Activated gamma-delta T cell treated with anti-CD3 and anti-CD28 coated beads, Interleukin-2, amount 50 U/mL, for 16 hours (primary cell): ENCODE measurements at places on chromosomes 6 and 20.

DNA sequence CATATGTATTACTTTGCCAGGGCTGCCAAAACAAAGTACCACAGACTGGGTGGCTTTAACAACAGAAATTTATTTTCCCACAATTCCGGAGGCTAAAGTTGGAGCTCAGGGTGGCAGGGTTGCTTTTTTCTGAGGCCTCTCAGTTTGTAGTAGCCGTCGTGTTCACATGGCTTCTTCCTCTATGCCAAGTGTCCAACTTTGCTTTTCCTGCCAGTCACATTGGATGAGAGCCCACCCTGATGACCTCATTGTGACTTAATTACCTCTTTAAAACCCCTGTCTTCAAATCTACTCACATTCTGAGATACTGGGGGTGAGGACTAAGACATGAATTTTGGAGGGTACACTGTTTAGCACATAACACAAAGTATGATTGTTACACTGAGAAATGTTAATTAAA lies 9.9 kb upstream of the ECT2L start:
- DNase-seq = no peak

DNA sequence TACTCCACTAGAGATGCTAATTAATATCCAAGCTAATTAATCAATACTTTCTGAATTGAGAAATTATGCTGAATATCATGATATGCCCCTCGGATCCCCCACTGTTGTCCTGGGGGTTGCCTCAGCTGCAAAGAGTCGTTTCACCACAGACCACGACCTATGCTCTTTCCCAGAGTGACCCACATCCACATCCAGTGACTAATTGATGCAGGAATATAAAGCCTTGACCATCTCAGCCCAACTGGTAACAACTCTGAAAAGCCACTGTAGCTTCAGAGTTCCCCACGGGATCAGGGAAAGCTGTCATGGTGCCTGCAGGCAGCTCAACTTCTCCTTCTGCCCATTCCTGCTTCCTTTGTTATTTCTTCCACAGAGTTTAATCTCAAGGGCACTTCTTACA lies 116.9 kb downstream of the RWDD2A start:
- DNase-seq = no peak

DNA sequence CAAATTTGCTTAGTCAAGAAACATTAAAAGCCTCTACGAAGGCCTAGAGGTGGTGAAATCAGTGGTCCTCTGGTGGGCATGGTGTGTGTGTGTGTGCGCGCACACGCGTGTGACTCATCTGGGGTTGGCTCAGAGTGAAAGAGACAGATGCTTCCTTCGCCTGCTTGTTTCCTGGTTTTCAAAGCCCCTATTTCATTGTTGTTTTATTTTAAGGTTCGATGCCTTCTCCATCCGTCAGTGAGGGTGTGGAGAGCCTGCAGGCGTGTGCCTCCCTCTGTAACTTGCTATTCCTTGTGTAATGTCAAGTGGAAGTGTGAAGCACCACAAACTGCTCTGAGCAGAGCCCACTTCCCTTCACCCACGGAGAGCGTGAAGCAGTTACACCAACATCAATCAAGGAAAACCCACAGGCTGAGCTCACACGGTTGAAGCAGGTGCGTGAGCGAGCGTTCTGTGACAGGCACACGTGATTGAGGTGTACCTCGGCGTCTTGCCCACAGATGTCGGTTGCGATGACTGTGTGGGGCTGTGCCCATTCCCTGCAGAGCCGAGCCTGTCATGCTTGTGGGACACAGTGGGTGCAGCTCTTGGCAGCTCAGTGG lies 233.9 kb downstream of the PRL start:
- peak; percentile 29 for DNase-seq

GRCh38 chr6:10369896-10370295 lies 45.0 kb downstream of the TFAP2A start:
- no peak for DNase-seq

DNA sequence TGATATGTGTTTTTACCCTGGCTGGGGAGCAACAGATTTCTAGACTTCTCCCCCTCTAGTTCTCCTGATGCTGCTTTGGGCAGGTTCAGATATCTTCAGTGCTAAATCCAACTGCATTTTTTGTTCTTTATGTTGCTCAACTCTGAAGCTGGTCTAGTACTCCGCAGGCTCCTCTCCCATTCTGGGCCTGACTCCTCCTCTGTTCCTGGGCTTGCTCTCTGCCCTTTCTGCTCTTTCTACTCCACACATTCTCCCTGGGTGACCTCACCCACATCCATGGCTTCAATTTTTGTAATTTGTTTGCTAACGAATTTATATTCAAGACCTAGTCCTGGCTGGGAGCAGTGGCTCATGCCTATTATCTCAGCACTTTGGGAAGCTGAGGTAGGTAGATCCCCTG lies 6.4 kb downstream of the FYN start:
- DNase-seq = no peak

DNA sequence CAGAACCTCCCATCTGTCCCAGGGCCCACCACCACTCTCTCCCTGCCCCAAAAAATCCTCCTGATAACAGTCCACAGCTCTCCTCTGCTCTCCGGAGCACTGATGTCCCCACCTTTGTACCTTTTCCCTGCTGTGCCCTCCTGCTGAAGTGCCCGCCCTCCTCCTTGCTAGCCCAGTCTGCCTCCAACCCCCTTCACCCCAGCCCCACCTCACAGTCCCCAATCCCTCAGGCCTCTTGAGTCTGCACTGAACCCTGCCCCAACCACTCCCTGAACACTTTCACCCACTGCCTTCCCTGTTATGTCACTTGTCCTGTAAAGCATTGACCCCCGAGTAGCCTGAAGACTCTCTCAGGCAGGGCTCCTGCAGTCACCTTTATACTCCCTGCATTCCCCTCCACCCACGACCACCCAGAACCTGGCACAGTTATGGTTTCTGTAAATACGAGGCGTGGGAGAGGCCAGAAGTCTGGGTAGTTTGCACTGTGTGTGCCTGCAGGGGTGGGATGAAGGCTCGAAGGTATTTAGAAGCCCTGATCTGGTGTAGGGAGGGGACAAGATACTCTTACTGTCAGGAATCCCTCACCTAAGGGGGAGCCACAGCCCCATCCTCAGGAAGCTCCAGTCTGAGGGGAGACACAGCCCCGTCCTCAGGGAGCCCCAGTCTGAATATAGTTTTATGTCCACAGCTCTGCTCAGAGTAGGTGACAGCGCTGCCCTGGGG lies 5.4 kb downstream of the GLP1R start:
- no peak for DNase-seq

DNA sequence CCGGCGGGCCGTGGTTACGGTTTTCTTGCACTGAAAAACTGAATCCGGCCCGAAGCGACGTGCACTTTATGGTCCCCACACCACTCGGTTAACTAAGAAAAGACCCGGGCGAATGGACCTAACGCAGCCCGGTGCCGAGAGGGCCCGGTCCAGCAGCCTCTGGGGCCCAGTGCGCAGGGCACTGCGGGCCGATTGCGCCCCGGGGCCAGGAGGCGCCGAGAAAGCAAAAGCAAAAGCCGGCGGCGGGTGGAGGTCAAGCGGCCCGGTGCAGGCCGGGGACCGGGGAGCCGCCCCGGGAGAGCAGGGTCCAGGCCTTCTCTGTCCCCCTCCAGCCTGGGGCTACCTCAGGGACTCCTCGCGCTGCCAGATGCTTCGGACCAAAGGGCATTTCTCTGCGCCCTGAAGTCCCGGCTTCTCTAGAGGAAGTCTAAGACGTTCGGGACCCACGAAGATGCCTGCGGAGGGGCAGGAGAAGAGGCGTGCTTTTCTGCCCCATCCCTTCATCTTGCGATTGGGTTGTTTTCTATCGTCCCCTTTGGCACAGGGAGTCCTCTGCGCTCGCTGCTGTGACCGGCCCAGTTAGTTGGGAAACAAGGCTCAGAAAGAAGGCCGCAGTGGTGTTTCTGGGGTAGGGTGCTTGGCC lies 4.4 kb downstream of the FOXF2 start:
- DNase-seq = no peak

GRCh38 chr6:75275067-75275466 lies 9.5 kb downstream of the TMEM30A start:
- DNase-seq = no peak

DNA sequence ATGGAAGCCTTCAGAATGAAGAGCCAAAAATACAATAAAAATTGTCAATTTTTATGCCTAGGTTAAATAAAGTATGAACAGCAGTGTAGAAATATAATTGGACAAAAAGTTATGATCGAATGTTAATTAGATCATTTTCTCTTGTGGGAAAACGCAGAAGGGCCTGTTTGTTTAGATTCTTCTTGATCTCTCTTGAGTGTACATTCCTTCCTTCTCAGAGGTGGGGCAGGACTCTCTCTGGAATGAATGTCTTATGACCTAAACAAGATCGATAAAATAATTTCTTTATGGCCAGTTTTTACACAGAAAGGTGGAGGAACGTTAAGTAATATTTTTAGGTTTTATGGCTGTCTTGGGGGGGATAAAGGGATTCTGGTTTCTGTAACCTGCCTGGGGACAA lies 500.1 kb upstream of the MARCKS start:
- no peak for DNase-seq

- no peak for DNase-seq
These were observed 551 bp upstream of the ATP5F1E start for GRCh38 chr20:59032713-59033059.

DNA sequence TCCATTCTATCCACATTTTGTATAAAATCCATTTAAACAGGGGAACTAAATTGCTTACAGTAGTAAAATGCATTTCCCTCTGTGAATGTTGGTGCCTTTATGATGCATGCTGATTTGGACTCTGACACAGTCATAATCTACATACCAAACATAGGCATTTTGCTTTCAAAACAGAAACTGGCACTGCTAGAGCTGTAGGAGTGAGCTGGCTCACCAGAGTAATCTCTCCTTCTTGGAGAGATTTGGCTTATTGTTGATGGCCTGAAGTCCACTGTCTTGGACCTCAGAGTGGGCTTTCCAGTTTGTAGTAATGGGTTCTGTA lies 363.2 kb upstream of the FLRT3 start:
- no peak for DNase-seq

- no peak for DNase-seq
These were observed 28.7 kb downstream of the GRIK2 start for GRCh38 chr6:101422251-101422650.

- DNase-seq = no peak
These were observed 76.1 kb downstream of the ME1 start for GRCh38 chr6:83354747-83355146.

- no peak for DNase-seq
These were observed 152.4 kb upstream of the COL21A1 start for GRCh38 chr6:56399672-56400263.

DNA sequence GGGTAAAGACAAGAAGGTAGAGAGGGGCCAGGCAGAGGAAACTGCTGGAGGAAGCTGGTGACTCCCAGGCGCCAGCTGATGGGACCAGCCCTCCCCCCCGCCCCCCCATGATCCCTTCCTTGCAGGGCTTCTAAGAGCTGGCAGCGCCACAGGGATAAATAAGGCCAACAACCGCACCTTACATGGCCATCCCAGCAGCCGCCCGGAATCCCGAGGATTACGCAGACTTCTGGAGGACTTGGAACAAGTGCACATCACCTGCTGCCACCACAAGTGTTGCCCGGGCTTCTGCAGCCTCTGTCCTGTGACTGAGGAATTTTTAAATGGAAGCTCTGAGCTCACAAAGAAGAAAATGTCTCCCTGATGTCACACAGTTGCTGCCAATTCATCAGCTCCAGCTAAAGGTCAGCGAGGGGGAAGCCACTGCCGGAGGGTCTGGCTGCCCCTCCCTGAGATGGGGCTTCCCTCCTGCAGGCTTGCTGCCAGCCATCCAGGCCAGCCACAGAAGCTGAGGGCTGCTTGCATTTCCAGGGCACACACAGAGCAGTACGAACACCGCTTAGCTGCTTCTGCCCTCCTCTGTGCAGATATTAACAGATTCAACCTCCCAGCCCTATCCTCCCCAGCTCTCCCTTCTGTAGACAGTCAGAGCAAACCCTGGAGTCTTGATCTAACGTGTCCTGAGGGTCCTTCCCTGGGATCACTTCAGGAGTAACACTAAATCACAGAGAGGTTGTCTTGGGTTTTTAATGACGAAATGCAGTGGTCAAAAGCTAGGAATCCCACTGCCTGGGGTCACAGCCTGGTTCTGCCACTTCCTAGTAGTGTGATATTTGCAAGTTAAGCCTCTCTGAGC lies 38.6 kb upstream of the PIM1 start:
- DNase-seq = no peak

- no peak for DNase-seq
These were observed 858 bp downstream of the FAM83D start for GRCh38 chr20:38926934-38927616.

DNA sequence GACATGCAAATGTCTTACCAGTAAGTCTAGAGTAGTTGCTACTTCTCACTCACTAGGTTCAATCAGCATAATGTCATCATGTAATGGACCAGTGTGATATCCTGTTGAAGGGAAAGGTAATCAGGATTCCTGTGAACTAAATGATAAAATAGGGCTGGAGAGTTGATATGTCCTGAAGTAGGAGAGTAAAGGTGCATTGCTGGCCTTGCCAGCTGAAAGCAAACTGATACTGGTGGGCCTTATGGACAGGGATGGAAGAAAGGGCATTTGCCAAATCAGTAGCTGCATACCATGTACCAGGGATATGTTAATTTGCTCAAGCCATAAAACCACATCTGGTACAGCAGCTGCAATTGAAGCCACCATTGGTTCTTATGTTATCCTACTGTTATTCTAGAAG lies 37.5 kb upstream of the IYD start:
- DNase-seq = no peak

DNA sequence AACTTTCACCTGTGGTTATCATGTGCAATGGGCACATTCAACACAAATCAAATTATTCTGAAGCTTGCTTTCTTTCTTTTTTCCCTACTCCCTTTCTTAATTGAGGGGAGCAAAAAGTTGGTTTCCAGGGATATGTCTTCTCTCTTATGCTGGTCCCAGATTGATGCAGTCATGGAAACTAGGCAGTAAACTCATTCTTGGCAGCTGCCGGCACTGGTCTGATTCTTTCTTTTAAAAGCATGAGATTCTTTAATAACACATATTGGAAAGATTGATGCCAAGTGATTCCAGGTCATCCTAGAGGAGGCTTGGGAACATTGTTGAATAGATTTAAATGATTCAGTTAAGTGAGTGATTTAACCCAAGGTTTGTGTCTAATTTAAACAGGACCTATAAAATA lies 29.0 kb downstream of the PTPRA start:
- DNase-seq = no peak

DNA sequence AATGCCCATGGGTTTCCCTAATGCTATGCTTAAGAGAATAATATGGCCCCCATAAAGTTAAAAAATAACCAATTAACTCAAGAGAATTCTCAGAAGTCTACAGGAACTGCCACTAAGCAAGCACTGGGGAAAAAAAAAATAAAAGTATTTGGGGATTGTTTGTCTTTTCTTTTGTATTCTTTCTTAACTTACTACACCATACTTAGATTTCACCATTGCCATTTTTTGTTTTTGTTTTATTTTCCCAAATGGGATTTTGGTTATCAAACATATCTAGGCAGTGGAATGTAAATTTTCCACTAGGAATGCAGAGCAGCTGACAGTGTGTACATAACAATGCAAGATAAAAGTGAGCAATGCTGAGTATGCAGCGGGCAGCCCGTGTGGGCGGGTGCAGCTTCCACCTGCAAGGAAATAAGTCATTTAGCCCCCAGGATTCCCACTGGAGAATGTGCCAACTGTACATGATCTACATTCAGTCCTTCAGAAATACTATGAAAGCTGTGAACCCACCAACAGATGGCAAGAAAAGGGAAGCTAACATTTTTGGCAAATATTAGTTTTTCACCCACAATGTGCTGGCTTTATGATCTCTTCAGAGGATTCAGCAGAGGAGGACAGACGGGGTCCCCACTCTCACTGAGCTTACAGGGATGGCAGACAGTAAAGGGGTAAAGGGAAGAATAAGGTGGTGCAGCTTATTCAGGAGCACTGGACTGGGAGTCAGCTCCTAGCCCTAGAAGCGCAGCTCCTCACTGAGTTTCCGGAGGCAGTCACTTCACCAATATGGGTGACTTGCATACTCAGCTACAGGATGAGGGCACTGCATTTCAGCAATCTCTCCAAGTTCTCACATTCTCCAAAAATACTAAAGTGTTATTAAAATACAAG lies 44.4 kb downstream of the DCDC2 start:
- DNase-seq = no peak
